Hematopoietic multipotent progenitor cell treated with erythropoietin and hydrocortisone succinate and interleukin-3 and kit ligand, for 6 days (in vitro differentiated cells): ENCODE measurements at places on chromosomes 2 and 18.

DNA sequence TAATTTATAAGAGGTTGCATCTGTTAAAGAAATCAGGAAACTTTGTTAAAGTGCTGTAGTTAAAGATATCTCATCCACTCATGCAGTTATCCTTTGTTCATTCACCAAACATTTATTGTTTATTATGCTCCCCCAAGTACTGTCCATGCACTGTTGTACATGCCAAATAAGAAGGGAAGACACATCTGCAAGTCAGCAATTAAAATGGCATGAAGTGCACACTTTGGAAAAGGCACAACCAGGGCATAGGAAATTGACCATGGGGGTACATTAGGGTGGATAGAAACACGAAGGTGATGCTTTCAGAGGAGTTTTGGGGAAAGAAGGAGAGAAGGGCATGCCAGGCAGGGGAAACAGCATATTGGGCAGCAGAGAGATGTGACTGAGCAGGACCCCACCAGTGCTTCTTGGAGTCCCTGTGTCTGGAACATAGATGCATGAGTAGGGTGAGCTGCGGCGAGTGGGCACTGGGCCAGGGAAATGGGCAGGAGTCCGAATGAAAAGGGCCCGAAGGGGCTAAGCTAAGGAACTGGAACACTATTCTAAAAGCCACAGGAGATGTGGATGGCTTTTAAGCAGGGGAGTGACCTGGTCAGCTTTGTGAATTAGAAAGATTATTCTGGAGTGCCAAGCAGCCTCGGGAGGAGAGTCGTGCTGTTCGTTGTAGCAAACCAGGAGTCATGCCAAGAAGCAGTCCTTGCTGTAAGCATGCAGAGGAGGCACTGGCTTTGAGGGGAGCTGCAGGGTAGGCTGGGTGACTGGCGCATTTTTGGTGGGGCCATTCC, 316.3 kb downstream of the AGPS start:
- DNase-seq: no peak

DNA sequence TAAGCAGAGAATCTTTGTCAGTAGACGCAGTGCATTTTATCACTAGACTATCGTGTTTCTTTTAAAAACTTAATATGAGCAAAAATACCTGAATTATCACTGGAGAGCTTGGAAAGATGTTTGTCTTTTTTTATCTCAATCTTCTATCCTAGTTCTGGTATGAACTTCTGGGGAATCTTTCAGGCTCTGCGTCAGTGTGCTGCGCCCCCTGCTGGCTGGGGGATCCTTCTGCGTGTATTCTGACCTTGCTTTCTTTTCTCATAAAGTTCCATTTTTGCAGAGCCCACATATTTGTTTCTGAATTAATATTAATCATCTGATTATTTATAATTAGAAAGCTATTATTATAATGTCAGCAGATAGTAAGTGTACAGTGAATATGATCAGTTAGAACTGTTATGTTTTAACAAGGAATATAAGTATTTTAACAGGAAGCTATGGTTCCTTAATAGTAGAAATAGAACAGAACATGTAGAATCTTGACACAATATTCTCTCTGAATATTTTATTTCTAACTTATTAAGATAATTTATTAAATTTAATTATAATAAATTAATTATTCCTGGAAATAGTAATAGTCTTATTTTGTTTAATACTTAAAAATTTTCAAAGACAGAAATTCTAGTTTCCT, 945.0 kb upstream of the CRIM1 start:
- DNase-seq: peak; percentile 68

- DNase-seq: no peak
Observed at GRCh38 chr2:181807526-181807925, 84.0 kb upstream of the ITPRID2 start.

GRCh38 chr2:45438872-45439665, 172.0 kb downstream of the SRBD1 start:
- peak; percentile 83 for DNase-seq

DNA sequence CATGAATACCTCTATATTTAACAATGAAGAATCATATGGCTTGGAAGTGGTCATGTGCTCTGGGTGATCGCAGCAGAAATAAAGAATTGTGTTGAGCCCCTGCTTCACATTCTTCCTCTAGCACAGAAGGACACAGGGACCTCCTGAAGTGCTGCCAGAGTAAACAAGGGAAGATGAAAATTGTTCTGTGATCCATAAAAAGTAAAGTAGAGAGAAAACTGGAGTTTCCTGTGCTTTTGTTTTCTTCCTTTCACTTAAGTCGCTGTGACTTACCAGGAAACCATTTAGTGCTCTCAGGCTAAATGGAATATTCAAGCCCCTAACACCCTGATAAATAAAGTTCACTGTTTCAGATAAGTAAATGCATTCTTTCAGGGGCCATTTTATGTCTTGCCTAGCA, 1173.6 kb upstream of the CHAC2 start:
- DNase-seq: no peak

GRCh38 chr2:127630864-127631540, 15.0 kb upstream of the GPR17 start:
- DNase-seq: no peak

GRCh38 chr2:220783671-220784070, 788.4 kb downstream of the EPHA4 start:
- no peak for DNase-seq

DNA sequence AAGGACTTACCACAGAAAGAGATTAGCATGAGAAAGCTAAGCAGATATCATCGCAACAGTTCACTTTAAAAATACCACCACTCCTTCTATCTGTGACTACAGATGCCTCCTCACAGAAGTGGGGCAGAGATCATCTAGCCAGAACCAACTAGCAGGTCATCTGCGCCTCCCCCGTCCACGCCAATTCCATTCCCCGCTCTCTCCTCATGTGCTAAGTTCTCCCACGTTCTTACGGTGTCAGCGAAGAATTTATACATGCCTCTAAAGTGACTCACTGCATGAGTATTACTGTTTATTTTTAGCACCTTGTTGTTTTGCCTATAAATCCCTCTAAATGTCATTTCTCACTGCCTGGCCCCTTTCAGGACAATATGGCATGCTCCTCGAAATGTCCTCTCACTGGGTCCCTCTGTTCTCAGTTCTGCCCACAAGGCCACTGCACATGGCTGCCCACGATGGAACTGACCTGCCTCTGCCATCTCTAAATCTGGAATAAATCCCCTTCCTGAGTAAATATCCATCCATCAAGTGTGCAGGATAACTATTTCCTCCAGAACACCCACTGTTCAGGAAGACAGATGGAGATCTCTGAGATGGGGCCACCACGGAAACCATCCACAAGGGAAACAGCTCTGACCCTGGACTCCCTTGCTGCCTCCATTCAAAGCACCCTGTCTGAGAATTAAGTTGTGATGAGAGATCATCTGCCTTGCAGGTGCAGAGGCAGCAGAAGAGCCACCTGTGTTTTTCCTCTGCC, 137.7 kb downstream of the IRS1 start:
- no peak for DNase-seq

- DNase-seq: no peak
Observed at GRCh38 chr2:205477016-205477705, 205.1 kb upstream of the NRP2 start.

GRCh38 chr2:239082425-239082824, 234.5 kb downstream of the TWIST2 start:
- no peak for DNase-seq

DNA sequence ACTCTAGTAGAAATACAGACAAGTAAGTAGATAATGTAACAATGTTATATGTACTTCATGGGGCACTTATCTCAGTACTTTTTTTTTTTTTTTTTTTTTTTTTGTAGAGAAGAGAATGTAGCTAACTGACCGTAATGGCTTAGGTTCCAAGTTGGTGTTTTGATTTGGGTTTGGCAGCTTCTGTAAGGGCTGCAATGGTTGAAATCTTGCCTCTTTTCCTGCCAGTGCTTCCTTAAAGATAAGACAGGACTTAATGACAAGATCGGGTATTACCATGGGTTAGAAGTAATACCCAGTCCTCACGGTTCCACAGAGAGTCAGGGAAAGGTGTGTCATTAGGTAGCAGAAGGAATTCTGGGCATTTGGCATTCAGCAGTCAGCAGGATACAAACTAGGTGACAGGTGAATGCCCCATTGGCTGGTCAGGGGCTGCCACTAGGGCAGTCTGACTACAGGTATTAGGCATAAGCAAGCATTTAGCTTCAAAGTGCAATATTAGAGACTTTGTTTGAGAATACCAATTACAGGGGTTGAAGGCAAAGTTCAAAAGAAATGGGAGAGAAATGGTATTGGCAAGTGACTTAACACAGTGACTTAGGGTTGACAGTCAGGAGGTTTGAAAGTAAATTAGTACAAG, 189.4 kb upstream of the RND3 start:
- no peak for DNase-seq

DNA sequence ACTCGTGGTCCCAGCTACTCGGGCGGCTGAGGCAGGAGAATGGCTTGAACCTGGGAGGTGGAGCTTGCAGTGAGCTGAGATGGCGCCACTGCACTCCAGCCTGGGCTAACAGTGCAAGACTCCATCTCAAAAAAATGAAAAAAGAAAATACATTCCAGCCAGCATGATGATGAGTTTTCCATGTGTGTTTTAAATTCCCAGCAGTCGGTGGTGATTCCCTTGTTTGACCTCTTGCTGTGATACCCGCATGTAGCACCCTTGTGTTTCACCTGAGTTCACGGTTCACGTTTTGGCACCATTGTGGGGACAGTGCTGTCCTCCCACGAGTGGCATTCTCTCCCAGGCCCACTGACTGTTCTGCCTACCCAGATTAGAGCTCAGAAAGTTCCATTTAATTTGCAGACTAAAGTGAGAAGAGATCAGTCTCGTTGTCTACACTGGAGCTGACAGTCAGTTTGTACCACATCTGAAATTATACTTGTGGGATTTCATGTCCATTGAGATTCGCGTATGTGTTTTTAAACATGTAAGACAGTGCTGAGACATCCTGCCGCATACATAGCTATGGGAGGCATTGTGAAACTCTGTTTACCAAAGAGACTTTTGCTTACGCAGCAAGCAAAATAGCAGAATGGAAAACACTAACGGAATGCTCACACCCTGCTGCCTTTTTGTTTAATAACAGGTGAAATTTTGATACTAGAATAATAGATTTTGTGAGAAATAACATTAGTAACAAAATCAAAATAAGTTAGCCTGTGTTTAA, 157.1 kb downstream of the GBX2 start:
- no peak for DNase-seq

GRCh38 chr2:7803515-7803914, 878.3 kb upstream of the ID2 start:
- DNase-seq: no peak

DNA sequence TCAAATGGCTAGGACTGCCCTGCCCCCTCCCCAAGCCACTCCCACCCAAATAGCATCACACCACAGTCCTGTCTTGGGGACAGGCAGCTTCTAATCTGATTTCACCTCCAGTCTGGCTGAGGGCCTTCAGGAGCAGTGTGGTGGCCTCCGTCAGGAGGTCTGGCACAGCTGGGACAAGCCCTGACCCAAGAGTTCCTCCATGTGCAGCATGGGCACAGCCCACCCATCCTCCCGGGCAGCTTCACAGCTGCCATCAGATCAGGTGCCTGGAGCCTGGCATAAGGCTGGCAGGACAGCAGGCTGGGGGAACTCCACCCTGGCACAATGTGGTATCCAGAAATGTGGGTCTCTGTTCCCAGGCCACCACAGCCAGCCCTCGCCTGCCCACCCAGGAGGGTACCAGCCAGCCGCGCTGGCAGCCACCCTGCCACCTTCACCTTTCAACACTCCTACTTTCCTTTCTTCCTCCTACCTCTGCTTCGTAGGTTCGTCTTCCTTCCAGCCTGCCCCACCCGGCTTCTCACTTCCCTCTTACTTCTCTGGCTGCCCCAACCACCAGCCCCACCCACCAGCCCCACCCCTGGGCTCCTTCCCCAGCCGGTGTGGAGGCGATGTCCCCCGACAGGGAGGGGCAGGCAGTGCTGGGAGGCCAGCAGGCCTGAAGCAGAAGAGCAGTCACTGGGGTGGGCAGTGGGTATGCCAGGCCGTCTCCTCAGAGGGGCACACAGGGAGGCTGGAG, at the start of gene CAPG:
TSS of gene CAPG (minus strand) at position 522 of the 739 bp plus-strand sequence. CDS start 8,221 bp downstream, outside the sequence.
- peak; percentile 85 for DNase-seq

DNA sequence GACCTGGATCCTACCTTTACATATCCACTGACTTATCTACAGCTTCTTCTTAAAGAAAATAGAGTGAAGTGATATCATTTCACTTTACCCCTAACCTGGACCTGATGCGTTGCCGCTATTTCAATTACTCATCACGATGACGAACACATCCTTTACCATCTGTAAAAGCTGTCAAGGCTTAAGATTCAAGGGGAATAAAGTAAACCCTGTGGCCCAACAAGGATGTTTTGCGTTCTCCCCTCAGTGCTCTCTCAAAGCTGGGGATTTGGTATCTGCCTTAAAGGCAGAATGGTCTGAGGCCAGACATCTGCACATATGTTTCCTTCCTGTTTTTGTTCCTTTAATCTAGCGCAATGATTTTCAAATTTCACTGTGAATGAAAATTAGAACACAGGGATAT, 100.1 kb upstream of the KLF7 start:
- peak; percentile 32 for DNase-seq

- no peak for DNase-seq
Observed at GRCh38 chr2:8563814-8564474, 117.9 kb upstream of the ID2 start.
